ENCODE measurements at places on chromosomes 2 and 18. TPM values are rescaled to one million over a fixed set of nuclear protein-coding genes. Genes with fewer than 3 reads are reported as not detected.

HYCC2 gene
- 32.8 TPM for total RNA-seq

SLC20A1 gene
- total RNA-seq: 73.0 TPM

MAL gene
- 9.0 TPM for total RNA-seq

NEU4 gene
- 0.88 TPM for total RNA-seq

IL1R1 gene
- 0.17 TPM for total RNA-seq

TBR1 gene
- total RNA-seq: not detected

PROC gene
- total RNA-seq: not detected

C2orf76 gene
- total RNA-seq: 10.4 TPM

SPATA3 gene
- not detected for total RNA-seq

EVX2 gene
- 0.76 TPM for total RNA-seq

SCYGR6 gene
- not detected for total RNA-seq

NT5C1B gene
- total RNA-seq: not detected

GAL3ST2 gene
- total RNA-seq: 0.42 TPM

KANSL1L gene
- 26.4 TPM for total RNA-seq

FBLN7 gene
- total RNA-seq: 0.20 TPM

PTPRM gene
- 23.9 TPM for total RNA-seq

ST8SIA3 gene
- 17.7 TPM for total RNA-seq

TMEM17 gene
- 0.91 TPM for total RNA-seq

CHCHD5 gene
- total RNA-seq: 24.4 TPM

CFC1 gene
- total RNA-seq: 1.8 TPM

ANKRD30B gene
- total RNA-seq: not detected

PJVK gene
- 2.0 TPM for total RNA-seq

ASPRV1 gene
- 2.5 TPM for total RNA-seq

CELF4 gene
- total RNA-seq: 38.4 TPM

KYNU gene
- total RNA-seq: not detected

ARMC9 gene
- total RNA-seq: 19.3 TPM

GPR75 gene
- 5.6 TPM for total RNA-seq

UCN gene
- 1.9 TPM for total RNA-seq

TPO gene
- not detected for total RNA-seq

RRM2 gene
- total RNA-seq: 21.2 TPM

SOX11 gene
- total RNA-seq: 576 TPM

IL1R2 gene
- total RNA-seq: not detected

FOXI3 gene
- total RNA-seq: 0.34 TPM

Measured in glutamatergic neuron (in vitro differentiated cells).